Urinary bladder (tissue), 4 donors: ENCODE measurements at places on chromosomes 4 and X. TPM values are rescaled to one million over a fixed set of nuclear protein-coding genes. Genes with fewer than 3 reads are reported as not detected.

Gene RBM46
- not detected for total RNA-seq

Gene IRF2
- 35.6 TPM for total RNA-seq

Gene F11
- not detected for total RNA-seq

Gene IGSF1
- total RNA-seq = 0.63 TPM

Gene EBP
- 19.2 TPM for total RNA-seq

Gene TMPRSS11B
- total RNA-seq = not detected

Gene NCAPG
- total RNA-seq = 30.4 TPM

Gene ADH1C
- 4.7 TPM for total RNA-seq

Gene LONRF3
- 3.4 TPM for total RNA-seq

Gene CYLC1
- total RNA-seq = not detected

Gene CXCR3
- total RNA-seq = not detected

Gene MAGEA2B
- not detected for total RNA-seq

Gene HAUS3
- total RNA-seq = 26.6 TPM

Gene LUZP4
- not detected for total RNA-seq

Gene RUFY3
- total RNA-seq = 137 TPM

Gene PFKFB1
- total RNA-seq = 0.16 TPM

Gene LNX1
- 7.9 TPM for total RNA-seq

Gene RAB41
- total RNA-seq = not detected

Gene DMP1
- total RNA-seq = not detected

Gene CCDC160
- total RNA-seq = 1.3 TPM

Gene RAB39B
- 1.4 TPM for total RNA-seq
